ENCODE measurements at places on chromosomes 6 and 20. TPM values are rescaled to one million over a fixed set of nuclear protein-coding genes. Genes with fewer than 3 reads are reported as not detected.

The BIRC7 gene
- total RNA-seq = 0.26 TPM

The HFE gene
- 0.81 TPM for total RNA-seq

The C6orf163 gene
- 0.87 TPM for total RNA-seq

GRCh38 chr20:19779634-19780033, 21.6 kb downstream of the RIN2 start:
- no peak for DNase-seq

DNA sequence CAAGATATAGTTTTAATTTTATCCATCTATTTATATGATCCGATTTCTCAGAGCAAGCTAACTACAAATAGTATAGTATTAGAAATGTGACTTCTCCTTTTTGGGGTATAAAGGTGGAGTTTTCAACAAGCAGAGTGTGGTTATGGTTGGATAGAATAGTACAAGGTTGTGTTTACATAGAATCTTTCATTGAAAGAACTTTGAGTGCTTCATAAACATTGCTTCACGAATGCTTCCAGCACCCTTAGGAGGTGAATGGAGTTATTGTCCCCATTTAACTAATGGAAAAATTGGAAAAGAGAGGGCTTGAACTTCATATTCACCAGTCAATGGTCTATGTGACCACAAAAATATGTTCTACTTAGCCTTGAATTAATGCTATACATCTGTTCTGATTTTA, 134.1 kb upstream of the CITED2 start:
- no peak for DNase-seq

- no peak for DNase-seq
These were observed 166.5 kb downstream of the SOBP start for GRCh38 chr6:107656401-107656800.

DNA sequence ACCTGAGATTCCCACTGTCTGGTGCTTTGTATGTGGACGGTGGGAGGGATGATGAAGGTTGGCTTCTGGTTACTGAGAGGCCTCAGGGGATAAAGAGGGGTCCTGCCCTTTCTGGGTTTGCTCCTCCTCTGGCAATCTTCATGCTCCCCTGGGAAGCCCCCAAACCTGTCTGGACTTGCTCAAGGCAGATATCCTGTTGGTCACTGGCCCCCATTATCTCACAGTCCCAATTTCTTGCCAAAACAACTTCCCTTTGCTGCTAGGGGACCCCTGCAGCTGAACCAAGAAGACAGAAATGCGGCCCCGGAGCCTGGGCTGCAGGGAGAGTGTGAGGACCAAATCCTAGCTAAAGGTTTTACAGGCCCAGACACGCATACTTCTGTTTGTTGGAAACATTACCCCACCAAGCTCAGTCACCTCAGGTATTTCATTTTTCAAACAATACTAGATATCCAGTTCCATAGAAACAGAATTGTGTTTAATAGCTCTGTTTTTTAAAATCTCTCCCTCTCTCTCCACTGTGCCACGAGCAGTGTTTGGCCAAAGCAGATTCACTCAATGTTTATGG, 63.4 kb upstream of the MRPS10 start:
- DNase-seq = no peak

DNA sequence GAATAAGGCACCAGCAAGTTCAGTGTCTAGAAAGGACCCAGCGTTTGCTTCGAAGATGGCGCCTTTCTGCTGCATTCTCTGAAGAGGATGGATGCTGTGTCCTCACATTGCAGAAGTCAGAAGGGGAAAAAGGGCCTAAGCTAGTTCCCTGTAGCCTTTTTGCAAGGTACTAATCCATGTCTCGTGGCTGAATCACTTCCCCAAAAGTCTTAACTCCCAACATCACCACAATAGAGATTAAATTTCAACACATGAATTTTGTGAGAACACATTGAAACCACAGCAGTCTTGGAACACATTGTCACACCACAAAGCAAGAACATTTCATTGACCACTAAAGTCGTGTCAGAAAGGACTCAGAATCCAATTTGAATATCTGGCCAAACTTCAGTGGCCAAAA, 42.1 kb downstream of the KLHL31 start:
- no peak for DNase-seq

- DNase-seq = no peak
These were observed 325.3 kb downstream of the GJA1 start for GRCh38 chr6:121760745-121761144.

DNA sequence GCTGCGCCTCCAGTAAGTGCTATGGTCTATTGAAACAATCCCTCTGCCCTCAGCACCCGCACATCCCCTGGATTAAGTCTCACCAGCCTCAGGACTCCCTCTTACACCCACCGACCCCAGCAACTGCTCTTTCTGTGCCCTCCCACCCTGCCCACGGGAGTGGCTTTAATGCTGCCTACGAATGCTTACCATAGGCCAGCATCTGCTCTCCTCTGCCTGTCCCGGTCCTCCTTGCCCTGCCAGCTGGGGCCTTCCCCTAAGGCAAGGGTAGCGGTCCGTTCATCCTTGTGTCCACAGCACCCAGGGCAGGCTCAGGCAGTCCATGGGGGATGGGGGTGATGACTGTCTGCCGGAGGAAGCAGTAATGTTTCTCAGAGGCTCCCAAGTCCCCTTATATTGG, 4.1 kb downstream of the EBF4 start:
- peak; percentile 12 for DNase-seq

GRCh38 chr20:23624324-23624691, 13.4 kb downstream of the CST3 start:
- DNase-seq = no peak

DNA sequence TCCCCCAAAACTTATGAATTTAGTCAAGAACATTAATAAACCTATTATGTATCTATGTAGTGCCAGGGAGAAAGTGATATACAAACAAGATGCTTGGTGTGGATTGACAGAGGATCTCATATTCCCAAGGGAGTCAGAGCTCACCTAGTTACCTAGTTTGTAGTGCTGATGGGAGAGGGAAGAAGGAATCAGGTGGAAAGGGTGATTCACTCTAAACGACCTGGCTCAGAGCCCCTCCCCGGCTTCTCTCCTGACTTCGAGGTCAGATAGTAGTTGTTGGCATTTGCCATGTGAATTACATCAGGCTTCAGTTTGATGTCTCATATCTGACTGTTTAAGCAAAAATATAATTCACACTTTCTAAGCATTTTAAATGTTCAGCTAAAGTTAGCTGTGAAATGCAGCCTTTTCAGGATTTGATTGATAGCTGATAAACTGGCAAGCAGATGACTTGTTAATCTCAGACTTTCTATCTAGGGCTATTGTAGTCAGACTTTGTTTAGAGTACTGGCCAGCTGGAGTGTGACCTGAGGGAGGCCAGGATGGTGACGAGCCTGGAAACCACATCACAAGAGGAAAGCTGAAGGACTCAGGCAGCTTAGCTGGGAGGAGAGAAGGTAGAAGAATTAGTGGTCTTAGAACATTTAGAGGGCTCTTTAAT, 123.7 kb downstream of the AKAP7 start:
- DNase-seq = no peak

DNA sequence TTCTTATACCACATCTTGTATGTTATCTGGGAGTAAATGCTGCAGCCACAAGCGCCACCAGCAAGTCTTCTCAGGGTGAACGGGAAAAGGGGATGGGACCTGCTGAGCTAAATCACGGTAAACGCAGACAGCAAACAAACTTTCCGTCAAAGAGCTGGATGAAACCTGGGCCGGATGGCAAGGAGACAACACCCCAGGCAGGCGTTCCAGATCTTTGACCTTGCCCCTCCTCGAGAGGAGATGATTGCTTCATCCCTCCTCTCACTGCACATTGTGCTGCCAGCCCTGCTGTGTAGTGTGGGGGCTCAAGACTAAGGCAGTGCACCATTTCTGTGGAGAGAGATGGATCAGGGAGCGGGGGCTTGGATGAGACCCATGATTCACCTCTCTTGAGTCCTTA, 9.8 kb downstream of the RAET1E start:
- DNase-seq = no peak

DNA sequence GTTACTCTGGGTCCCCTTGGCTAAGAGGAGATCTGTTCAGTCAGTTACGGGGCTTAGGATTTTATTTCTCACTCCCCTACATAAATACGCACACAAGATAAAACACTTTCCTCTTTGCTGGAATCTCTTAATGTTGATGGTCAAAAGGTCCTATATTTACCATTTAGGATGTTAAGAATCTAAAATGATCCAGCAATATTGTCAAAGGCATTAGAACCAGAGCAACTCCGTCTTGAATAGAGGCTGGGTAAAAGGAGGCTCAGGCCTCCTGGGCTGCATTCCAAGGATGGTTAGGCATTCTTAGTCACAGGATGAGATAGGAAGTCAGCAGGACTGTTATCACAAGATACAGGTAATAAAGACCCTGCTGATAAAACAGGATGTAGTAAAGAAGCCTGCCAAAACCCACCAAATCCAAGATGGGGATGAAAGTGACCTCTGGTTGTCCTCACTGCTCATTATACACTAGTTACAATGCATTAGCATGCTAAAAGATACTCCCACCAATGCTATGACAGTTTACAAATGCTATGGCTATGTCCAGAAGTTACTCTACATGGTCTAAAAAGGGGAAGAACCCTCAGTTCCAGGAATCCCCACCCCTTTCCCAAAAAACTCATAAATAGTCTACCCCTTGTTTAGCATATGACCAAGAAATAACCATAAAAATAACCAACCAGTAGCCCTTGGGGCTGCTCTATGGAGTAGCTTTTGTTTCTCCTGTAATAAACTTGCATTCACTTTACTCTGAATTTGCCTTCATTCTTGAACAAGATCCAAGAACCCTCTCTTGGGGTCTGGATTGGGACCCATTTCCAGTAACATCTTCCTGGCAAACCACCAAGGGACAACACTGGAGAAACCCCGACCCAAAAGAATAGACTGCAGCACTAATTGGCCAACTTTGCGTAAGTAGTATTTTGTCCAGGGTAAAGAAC, 107.5 kb downstream of the DTNBP1 start:
- DNase-seq = no peak

DNA sequence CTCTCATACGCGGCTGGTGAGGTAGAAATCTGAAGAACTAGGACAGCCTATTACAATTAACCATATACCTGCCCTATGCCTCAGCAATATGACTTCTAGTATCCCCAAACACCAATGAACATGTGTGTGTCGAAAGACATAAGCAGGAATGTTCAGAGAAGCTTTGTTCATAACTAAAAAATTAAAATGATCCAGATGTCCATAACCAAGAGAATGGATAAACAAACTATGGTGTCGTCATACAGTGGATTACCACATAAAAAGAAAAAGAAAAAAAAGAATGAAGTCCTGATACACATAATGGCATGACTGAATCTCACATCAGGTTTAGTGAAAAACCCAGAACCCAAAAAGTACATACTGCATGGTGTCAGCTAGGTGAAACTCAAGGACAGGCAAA, 73.9 kb downstream of the MDN1 start:
- no peak for DNase-seq

DNA sequence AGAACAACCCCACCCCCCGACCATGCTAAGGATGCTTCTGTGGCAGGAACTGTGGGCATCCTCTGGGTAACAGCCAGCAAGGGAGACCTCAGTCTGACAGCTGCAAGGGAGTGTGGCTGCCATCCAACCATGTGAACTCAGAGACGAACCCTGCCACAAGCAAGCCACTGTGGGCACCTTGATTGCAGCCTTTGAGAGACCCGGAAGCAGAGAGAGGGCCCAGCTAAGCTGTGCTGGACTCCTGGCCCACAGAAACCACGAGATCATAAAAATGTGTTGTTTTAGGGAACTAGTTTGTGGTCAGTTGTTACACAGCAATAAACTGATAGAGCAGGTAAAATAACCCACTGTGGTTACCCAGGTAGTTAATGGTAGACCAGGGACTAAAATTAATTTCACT, 414.6 kb downstream of the CDH26 start:
- DNase-seq = no peak

Measured in H7 (cell line).